Gastroesophageal sphincter (tissue), 4 donors: ENCODE measurements at places on chromosomes 16 and 17.

DNA sequence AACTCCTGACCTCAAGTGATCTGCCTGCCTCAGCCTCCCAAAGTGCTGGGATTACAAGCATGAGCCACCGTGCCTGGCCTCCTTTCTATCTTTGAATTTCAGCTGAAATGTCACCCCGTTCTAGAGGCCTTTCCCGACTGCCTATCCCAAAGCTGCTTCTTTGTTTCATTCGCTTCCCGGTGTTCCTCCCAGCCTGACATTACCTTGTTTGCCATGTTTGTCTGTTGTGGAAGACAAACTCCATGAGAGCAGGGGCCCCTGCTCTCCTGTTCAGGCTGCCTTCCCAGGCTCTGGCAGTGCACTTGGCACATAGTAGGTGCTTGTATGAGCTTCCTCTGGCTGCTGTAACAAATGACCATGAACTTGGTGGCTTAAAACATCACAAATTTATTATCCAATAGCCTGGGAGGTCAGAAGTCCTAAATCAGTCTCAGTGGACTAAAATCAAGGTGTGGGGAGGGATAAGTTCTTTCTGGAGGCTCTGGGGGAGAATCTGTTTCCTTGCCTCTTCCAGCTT, 2.6 kb upstream of the CCL22 start:
- no peak for ATAC-seq

DNA sequence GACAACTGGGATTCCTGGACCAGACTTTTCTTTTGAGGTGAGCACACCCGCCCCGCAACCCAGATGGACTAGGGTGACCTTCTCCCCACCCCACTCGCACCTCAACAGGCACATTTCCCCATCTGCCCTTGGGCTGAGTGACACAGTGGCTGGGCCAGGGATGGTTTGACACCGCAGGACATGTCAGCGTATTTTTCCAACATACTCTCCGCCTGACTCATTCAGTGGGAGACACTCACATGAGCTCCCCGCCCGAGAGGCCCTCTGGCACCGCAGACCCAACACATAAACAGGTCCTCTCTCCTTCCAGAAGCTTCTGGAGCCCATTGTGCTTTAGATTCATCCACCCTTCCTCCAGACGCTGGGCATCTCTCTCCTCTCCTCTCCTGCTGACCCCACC, 69.4 kb downstream of the ZDHHC7 start:
- ATAC-seq: no peak

- ATAC-seq: peak; percentile 20
These were observed 22.5 kb upstream of the CHMP6 start for GRCh38 chr17:80969030-80969673.

DNA sequence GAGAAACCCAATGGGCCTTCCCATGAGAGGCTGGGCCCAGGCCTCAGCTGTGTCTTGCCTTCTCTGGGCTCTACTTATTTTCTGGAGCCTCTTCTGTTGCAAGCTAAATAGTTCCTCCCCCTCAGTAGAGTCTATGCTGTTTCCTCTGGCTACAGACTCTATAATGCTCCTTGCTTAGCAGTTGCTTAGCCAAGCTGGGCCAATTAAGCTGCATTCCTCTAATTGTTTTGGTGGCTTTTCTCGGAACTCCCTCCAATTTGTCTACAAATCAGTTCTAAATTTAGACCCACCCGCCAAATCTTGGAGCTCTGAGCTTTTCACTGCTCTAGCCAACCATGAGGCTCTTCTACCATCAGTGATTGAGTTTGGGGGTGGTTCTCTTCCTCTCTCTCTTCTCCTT, 302.7 kb upstream of the ASIC2 start:
- no peak for ATAC-seq

DNA sequence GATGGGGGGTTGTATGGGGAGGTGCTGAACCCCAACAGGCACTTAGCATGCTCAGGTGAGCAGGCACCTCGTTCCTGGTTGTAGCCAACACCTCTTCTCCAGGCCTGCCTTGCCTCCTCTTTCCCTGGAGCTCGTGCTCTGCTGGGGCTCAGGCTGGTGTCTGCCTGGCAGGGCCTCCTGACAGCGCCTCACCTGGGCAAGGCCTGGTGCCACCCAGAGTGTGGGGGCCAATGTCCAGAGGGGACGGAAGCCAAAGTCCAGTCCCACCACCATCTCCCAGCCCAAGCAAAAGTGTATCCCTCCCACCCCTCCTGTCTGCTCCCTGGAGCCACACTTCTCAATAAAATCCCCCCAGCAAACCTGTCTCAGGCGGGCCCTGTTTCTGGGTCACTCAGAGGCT, 304.2 kb upstream of the TNRC6C start:
- no peak for ATAC-seq

DNA sequence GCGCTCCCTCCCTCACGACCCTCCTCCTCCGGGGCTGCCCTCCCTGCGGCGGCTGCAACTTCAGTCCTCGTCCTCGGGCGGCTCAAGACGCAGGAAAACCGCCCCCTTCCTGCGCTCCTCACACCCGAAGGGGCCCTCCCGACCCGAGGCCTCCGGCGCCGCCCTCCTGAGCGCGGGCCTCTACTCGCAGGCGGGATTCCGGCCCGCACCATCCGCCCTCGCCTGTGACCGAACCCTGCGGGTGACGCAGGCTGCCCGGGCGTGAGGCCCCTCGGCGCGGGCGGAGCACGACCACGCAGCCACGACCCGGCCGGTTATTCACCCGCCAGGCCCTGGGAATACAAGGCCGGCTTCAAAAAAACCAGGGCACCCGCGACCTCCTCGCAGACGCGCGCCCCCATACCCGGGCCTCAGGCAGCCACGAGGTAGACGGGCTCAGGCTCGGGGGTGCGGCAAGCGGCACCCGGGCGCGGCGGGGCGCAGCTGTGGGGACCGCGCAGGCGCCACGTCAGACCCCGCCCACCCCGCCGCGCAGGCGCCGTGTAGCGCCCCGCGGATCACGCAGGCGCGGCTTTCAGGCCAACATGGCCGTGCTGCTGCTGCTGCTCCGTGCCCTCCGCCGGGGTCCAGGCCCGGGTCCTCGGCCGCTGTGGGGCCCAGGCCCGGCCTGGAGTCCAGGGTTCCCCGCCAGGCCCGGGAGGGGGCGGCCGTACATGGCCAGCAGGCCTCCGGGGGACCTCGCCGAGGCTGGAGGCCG, at the start of gene SPG7:
SPG7 (plus strand) TSS at position 570 of the 757 bp plus-strand sequence; CDS start at position 585, 15 bp downstream.
- ATAC-seq: peak; percentile 94

DNA sequence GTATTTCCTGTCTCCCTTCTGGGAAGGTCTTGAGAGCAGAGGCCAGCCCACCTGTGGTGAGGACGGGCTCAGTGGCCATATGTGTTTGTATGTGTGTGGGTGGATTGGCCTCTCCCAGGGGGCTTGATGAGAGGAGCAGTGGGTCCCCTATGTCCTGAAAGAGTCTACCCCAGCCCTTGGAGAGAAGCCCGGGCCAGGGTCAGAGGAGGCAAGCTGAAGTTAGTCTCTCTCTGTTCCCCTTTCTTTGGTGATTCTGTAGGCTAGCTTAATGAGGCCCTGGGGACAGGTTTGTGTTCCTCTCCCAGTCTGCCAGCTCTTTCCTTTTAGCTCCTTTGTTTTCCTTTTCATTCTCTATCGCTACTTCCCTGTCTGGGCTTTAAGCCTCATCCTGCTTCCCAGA, 23.8 kb upstream of the NFATC3 start:
- ATAC-seq: no peak

DNA sequence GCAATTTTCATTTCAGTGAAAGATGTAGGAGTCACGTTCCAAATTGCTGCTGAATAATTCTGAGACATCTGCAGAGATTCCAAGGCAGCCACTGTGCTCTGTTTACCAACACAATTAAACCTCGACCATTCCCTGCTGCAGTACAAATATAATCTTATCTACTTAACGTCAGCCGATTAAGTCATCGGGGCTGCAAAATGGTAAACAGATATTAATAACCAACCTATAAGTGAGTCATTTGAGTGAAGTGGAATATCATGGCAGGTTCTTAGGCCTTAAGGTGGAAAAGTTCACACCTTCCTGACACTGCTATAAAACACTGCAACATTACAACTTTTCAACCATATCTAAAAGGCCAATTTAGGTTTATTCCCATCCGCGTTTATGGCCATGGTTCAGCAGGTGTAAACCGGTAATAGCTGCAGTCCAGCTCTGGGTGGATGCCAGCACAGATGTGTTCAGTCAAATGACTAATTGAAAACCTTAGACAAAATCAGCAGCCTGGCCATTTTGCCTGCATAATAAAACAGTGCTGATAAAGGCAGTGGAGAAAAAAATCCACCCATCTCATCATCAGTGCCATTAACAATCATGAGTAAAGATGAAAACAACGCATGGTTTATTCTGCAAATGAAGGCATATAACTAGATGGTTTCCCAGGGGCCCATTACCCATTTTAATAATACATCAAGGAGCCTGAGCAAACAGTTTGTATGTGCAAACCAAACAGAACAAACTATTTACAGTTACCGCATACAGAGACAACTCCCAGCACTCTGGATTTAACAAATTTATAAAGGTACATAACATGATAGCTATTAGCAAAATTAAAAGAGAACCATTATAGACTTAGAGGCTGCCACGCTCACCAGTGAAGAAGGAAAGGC, 202.9 kb upstream of the IRX3 start:
- no peak for ATAC-seq

- ATAC-seq: no peak
These were observed 242.9 kb downstream of the FTO start for GRCh38 chr16:53946746-53947386.

DNA sequence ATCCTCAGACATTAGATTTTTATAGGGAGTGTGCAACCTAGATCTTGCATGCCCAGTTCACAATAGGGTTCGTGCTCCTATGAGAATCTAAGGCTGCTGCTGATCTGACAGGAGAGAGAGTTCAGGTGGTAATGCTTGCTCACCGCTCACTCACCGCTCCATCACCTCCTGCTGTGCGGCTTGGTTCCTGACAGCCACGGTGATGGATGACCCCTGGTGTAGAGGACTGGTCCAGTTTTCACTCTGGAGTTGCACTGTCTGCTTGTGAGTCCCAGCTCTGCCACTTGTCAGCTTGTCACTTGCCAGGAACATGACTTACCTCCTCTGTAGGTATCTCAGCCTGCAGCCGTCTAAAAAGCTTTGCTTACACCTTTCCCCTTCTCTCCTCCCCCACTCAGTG, 214.6 kb downstream of the SNX29 start:
- ATAC-seq: no peak

GRCh38 chr16:24482681-24483202, 56.6 kb upstream of the RBBP6 start:
- ATAC-seq: no peak

DNA sequence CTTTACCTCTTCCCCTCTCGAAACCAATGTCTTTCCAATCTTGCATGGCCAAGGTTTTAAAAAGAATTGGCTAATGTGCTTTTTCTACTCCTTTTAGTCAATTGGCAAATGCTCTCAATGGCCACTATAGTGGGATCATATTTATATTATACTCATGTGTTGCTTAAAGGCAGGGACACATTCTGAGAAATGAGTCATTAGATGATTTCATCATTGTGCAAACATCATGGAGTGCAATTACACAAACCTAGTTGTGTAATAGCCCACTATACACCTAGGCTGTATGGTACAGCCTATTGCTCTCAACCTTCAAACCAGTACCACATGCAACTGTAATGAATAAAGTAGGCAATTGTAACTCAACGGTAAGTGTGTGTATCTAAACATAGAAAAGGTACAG, 180.9 kb downstream of the HS3ST3A1 start:
- ATAC-seq: no peak

GRCh38 chr17:75514919-75515495, 330 bp downstream of the CASKIN2 start:
- no peak for ATAC-seq

DNA sequence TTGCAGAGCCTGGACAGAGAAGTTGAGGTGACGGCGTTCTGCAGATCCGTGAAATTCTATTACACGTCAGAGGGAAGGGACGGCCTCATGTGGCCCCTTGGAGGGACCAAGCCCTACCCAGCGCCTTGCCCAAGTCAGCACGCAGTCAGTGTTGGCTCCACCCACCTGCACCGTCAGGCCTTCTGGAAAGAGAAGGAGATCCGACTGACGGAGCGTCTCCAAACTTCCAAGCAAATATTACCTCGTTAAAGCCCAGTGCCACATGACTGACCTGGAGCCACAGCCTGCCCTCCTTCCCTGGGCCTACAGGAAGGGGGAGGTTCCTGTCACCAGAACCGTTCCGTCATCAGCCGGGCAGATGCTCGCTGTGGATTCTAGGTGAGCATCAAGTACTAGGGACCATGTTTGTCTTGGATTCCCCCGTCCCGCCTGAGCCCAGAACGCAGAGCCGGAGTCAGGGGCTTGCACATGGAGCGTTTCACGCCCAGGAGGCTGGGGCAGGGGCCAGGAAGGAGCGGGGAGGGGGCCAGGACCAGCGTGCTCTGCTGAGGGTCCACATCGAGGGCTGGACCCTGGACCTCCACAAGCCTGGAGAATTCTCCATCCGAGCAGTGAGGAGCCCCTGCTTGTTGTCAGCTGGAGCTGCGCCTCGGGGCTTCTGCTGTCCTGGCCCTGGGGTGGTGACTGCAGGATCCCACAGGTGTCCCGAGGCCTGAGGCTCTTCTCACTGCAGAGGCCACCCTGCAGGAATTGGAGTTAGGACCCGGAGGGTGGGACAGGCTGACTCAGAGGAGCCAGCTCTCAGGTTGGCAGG, 22.6 kb upstream of the METRNL start:
- ATAC-seq: no peak

GRCh38 chr17:39697961-39698360, 1.9 kb upstream of the ERBB2 start:
- no peak for ATAC-seq

GRCh38 chr17:78529871-78530670, 47.1 kb downstream of the DNAH17 start:
- ATAC-seq: no peak

GRCh38 chr16:57510016-57510871, 24.0 kb upstream of the DOK4 start:
- ATAC-seq: no peak

DNA sequence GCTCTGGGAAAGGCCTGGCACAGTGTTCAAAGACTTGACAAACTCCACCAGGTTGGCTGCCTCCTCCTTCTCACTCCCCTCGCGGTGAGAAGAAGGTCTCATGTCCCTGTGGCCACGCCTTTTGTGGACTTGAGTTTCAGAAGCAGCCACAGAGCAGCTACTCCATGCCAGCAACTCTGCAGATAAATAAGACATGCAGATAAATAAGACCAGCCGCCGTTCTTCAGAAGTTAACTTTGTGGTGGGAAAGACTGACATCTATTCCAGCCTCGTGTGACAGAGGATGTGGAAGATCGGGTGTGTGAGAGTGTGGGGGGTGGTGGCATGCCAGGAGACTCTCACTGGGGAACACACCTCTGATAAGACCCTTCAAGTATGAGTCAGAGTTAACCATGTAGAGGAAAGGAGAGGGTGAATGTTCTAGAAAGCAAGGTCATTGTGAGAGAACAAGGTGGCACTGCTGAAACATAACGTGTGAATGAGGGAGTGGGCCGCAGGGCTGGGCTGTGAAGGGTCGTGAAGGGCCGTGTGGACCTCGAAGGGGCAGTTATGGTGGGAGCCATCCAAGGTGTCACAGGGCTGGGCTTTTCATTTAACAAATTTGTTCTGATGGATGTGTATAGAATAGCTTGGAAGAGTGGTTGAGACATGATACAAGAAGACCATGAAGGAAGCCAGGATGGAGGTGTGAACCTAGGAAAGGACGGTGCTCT, 830 bp downstream of the SPACA3 start:
- ATAC-seq: no peak

GRCh38 chr16:28974007-28974436, 556 bp upstream of the SPNS1 start:
- ATAC-seq: peak; percentile 48
